LHCN-M2 (cell line): ENCODE measurements at places on chromosomes 13 and 19.

GRCh38 chr19:9183000-9183399 lies 4.2 kb downstream of the OR7D2 start:
- no peak for DNase-seq

DNA sequence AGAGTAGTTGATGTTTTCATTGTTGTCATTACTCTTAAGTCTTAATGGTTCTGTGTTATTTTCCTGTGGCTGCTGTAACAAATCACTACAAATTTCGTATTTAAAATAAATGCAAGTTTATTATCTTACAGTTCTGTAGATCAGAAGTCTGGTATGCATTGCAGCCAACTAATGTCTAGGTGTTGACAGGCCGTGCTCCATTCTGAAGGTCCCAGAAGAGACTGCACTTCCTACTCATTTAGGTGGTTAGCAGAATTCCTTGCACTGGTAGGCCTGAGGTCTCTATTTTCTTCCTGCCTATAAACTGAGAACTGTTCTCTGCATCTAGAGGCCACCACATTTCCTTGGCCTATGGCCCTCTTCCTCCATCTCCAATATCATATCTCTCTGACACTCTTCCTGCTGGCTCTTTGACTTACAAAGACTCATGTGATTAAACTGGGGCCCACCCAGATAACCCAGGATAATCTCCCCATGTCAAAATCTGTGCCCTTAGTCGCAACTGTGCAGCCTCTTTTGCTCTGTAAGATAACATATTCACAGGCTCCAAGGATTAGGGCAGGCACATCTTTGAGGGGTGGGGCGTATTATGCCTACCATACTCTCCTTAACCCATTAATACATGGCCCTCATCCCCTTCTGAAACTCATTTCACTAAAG lies 468.4 kb downstream of the FOXO1 start:
- no peak for DNase-seq

- no peak for DNase-seq
Observed at GRCh38 chr19:34380639-34381241, 15.7 kb downstream of the GPI start.

DNA sequence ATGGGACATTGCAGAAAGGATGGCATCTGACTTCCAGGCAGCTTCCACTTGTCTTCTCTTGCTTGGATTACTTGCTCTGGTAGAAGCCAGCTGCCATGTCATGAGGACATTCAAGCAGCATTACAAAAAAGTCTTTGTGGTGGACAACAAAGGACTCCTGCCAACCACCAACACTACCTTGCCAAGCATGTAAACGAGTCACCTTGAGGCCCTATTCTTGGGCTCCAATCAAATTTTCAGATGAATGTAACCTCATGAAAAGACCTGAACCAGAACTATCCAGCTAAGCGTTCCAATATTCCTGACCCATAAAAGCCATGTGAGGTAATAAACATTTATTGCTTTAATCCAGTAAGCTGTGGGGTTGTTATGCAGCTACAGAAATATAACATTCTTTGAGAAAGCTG lies 12.5 kb downstream of the PROSER1 start:
- no peak for DNase-seq

GRCh38 chr19:41871573-41872383 lies 5.3 kb upstream of the CD79A start:
- no peak for DNase-seq
